D341Med (cell line): ENCODE measurements at places on chromosomes 4 and X.
A peak's percentile ranks its signal among the peaks of the same experiment; 100 is the strongest.

GRCh38 chrX:147832707-147833348, 78.9 kb upstream of the FMR1 start:
- no peak for DNase-seq

DNA sequence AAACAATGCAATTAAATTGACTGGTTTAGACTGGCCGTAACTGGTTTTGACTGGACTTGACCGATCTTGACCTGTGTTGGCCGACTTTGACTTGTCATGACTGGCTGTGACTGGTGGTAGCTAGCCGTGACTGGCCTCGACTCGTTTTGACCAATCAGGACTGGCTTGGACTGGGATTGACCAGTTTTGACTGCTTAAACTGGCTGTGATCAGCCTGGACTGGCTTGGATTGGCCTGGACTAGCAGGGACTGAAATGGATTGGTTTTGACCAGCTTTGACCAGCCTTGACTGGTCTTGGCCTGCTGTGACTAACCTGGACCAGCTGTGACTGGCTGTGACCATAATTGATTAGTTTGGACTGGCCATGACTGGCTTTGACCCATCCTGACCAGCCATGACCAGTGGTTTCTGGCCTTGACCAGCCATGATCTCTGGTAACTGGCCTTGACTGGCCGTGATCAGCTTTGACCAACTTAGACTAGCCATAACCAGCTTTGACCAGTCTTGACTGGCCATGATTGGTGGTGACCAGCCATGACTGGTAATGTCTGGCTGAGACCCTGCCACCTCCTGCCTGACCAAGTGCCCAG, 13.1 kb downstream of the SUV39H1 start:
- DNase-seq, result no peak

- DNase-seq, result no peak
Observed at GRCh38 chr4:91345632-91346031, 958.1 kb upstream of the GRID2 start.

DNA sequence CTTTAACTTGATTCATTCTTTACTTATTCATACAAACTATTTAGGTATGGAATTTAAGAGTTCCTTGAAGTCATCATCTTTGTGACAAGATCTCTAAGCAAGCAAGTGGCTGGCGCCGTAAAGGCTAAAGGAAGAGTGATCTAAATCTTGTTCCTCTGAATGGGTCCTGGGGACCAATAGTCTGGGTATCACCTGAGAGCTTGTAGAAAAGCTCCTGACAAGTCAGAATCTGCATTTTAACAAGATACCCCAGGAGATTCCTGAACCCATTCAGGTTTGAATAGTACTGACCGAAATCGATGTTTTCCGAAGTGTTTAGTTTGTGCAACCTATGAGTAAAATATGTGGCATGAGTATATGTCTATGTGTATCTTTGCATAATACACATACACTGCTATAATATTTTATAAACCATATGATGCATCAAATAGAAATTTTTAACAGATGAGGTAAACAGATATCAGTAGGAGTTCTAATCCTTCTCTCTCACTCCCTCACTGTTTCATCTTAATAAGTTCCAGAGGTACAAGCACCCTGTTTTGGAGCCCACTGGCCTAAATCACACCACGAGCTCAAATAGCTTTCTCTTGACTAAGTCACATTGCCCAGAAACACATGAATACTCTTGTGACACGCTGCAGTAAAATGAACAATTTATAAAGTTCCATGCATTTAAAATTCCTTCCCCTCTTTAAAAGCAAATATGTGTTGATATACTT, 170.0 kb downstream of the RELL1 start:
- no peak for DNase-seq

GRCh38 chr4:42083816-42084215, 68.6 kb downstream of the BEND4 start:
- DNase-seq, result no peak

GRCh38 chr4:11264841-11265240, 163.9 kb downstream of the HS3ST1 start:
- DNase-seq, result no peak

- DNase-seq, result no peak
Observed at GRCh38 chrX:40207626-40208025, 109.9 kb upstream of the BCOR start.

DNA sequence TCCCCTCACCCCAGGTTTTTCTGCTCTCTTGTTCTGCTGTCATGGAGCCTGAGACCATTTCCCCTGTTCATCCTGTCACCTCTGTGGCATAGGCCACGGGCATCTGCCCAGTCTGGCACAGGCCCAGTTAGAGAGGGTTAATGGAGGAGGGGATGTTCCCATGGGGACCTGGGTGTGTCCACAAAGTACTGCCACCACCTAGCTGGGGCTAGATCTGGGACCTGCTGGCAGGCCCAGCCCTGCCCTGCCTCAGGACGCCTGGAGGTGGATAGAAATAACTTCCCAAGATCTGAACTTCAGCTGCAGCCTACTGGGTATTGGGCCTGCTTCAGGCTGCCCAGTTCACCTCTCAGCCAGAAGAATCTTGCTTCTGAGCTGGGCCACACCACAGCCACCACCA, 13.5 kb downstream of the EFNB1 start:
- no peak for DNase-seq

GRCh38 chrX:48515842-48516241, 5.8 kb upstream of the EBP start:
- no peak for DNase-seq

- DNase-seq, result no peak
Observed at GRCh38 chr4:114062499-114062898, 83.1 kb upstream of the ARSJ start.

DNA sequence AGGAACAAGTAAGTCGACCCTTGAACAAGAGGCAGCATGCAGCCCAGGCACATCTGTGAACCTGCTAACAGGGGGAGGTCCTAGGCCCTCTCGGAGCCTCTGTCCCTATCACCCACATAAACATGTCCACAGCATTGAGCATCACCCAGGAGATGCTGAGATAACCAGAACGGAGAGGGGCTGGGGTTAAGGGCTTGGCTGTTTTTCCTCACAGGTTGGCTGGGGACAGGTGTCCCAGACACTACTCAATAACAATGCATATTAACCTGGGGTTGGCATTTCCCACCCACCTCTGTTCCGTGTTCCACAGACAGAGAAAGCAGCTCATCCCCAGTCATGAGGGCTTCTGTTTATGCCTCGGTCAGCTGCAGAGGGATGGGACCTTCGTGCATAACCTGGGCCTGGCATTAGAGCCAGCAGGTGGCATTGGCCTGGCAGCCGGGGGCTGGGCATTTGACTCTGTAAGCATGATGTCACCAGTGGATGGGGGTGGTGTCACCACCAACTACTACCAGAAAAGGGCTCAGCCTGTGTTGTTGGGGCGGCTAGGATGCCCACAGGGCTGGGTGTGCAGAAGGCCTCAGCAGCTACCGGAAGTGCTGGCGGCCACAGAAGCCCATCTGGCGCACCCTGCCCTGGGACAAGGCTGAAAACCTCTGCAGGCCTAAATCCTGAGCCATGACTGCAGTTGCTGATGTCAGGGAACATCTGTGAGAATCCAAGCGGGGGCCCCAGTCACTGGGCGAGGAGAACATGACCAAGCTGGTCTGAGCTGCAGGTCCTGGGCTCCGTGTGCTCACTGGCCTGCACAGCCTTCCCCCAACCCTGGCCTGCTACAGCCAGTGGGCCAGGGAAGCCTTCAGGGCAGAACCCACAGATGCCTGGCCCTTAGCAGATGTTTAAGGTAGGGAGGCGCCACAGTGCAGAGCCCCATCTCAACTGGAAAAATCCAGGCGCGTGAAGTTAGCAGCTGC, 351.4 kb downstream of the NR3C2 start:
- no peak for DNase-seq

DNA sequence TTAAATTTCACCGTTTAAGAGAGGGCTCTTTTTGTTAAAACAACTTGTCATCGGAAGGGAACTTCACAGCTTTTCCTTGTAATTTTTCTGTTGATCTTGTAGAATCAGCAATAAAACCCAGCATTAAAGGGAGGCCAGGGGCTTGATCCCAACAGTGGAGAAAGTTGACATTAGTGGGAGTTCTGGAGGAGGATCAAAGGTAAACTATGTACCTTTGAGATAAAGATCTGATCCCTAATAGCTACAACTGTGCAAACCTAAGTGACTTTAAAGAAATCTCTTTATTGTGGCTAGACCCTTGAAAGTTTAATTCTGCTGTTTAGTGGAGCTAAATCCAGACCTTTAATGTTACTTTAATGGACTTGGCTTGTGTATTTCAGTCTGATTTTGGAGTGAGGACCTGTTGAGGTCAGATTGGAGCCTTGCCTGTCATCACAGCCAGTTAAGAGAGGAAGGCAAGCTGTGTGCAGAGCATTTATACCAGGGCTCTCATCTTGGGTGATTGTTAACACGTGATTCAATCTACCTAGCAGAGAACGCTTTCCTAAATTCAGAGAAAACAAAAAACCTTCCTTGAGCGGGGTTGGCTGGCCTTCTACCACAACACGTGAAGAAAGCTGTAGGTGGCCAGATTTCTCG, 1.7 kb downstream of the DOCK11 start:
- DNase-seq, result no peak

- peak; percentile 25 for DNase-seq
Observed at GRCh38 chr4:180057299-180057721, 2185.9 kb upstream of the TENM3 start.

GRCh38 chrX:53087388-53087831, 5.2 kb downstream of the TSPYL2 start:
- DNase-seq, result no peak

- DNase-seq, result no peak
Observed at GRCh38 chrX:40157228-40158035, 59.7 kb upstream of the BCOR start.

DNA sequence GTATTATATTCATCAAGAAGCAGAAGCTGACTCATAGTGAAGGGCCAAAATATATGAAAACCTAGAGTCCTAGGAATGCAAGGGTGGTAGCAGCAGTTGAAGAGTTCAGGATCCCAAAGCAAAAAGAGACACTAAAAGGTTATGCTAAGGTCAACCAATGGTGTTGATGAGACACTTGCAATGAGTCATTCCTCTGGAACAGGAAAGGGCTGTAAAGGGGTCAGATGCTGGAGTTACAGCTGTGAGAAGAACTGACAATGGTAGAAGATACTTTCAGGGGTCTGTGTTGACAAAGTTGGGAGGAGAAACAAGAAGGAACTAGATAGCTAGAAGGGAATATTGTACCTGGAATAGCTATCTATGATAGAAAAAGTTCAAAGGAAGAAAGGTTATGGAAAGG, 47.5 kb downstream of the ZGRF1 start:
- DNase-seq, result no peak

DNA sequence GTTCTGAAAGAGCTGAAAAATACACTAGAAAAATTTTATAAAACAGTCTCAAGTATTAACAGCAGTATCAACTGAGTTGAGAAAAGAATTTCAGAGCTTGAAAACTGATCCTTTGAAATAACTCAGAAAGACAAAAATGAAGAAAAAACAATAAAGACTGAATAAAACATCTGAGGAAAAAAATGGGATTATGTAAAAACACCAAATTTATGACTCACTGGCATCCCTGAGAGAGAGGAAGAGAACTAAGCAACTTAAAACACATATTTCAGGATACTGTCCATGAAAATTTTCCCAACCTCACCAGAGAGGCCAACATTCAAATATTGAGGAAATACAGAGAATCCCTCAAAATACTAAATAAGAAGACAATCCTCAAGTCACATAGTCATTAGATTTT, 22.9 kb downstream of the PABPC4L start:
- DNase-seq, result no peak

DNA sequence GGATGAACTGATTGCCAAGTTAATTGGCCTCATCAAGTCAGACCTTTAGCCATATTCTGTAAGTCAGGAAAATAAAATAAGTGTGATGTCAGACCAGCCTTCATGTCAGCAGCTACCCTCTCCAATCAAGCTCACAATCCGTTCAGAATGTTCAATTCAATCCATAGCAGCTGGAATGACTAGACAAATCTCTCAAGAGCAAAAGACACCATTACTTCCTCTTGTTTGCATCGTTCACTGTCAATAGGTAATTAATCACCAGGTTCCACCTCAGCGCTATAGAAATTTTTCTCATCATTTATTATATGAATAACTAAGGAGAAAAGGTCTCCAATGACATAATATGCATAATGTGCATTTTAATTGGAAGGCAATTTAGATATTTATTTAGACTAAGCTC, 321.0 kb upstream of the GRIA3 start:
- DNase-seq, result no peak

DNA sequence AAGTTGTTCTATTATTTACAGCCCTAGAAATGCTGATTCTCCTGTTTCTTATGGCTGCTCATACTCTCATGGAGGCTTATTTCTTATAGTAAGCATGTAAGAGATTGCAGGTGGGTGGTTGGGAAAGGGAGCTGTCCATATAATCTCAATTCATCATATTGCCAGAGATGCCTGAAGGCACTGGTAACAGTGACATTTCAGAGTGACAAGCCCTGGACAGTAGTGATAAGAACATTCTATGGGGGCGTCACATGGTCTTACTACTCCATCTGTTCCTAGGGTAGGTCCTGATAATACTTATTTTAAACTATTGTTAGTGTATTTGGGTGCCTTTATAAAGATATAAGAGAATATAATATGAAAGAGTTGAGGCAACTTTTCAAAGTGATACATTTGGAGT, 171.5 kb downstream of the CFAP299 start:
- no peak for DNase-seq

- DNase-seq, result no peak
Observed at GRCh38 chr4:185468999-185469398, 2.5 kb downstream of the CCDC110 start.

- DNase-seq, result no peak
Observed at GRCh38 chrX:6666624-6667023, 131.7 kb upstream of the VCX3A start.

DNA sequence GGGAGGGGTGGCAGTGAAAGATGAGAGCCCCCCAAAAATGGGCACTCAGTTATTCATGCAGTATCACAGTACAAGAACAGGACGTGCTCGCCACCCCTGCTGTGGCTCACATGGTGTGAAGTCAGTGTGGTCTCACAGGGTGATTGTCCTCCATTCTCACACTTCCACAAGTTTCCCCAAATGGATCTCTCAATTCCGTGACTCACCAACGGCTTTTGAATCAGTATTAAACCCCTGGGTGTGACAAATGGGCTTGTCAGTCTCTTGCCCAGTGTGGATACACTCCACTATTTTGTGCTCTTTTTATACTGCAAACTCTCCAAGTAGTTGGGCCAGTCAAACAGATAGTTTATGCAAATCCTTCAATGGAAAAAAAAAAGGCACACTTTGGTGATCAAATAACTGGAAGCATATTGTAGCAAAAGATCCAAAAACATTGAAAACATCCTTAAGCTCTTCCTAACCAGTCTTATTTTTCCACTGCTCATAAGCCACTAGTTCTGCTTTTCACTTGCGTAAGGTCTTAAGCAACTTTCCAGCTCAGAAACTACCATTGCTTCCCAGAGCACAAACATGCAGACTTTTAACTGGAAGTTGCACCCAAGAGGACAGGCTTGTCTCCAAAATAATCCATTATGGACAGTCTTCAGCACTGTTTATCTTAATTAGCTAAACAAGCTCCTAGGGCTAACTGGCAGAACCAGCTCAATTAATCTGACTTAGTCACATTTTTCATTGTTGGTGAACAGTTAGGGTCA, 365.7 kb downstream of the PPP3CA start:
- no peak for DNase-seq

GRCh38 chrX:64976673-64977040, 407 bp upstream of the ZC4H2 start:
- DNase-seq, result no peak

GRCh38 chrX:26789751-26790150, 573.8 kb downstream of the MAGEB5 start:
- DNase-seq, result no peak
